CD4-positive, alpha-beta T cell treated with Interleukin-21 for 1 hour (primary cell): ENCODE measurements at places on chromosomes 6 and 20.

DNA sequence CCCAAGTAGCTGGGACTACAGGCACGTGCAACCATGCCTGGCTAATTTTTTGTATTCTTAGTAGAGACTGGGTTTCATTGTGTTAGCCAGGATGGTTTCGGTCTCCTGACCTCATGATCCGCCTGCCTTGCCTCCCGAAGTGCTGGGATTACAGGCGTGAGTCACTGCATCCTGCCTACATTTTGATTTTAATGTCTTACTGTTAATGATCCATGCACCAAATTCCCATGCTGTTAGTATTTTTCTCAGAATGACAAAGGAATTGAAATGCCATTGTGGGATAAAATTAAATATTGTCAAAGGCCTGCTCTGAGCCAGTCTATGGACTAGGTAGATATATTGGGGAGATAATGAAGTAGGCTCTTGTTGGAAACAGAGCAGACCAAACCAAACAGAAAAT lies 28.2 kb downstream of the CBFA2T2 start:
- no peak for DNase-seq

DNA sequence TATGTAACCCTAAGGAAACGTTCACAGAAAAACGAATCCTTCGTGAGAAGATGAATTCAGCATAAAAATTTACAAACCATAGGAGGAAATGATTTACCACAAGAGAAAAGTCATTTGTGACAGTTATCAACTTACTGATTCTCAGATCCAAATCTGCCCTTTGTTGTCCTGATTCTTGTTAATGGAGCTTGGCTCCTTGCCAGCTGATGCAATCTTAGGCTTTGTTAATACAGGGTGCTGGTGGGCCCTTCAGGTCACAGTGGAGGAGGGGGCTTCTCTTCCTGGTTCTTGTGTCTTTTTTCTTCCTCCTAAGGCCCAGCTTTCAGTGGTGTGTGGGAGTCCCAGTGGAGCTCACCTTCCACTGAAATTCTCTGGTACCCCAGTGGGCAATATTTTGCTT lies 108.4 kb upstream of the MAP3K7 start:
- no peak for DNase-seq

GRCh38 chr6:167454003-167454402 lies 129.1 kb downstream of the TTLL2 start:
- no peak for DNase-seq

DNA sequence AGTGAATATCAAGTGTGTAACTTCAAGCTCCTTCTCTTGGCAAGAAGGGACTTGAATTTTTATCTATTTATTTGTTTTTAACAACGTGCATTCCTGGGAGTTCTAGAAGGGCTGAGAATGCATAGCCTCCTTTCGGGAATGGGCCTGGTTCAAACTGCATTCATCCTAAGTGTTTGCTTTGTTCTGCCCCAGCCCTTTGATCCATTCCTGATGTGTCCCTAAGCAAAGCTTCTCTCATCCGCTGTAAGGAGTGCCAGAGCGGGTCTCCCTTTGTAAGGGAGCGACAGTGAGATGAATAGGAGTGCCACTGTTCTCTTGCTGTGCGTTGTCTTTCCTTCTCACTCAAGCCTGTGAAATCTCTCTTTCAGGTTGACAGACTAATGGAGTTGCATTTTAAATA lies 61.0 kb upstream of the VSTM2L start:
- no peak for DNase-seq
